ENCODE measurements at places on chromosomes 6 and 20.

DNA sequence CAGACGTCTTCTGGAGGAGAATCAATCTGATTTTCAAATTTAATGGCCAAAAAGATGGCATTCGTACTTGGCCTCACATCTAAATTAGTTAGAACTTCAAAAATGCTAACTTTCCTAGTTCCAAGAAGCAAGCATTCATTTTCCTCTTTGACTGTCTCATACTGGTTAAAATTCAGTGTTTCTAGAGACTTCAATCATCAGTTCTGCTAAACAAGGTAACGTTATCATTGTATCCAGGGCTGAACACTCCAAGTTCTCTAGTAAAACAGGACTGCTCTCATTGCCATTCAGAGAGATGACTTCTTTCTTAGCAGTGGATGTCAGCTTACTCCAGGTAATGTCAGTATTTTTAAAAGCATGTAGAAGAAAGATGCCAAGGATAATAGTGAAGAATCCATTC is 34.6 kb upstream of the ENTPD6 start:
- no peak for DNase-seq

- DNase-seq, result no peak
Observed at GRCh38 chr20:14644306-14645097, 307.1 kb upstream of the FLRT3 start.

- DNase-seq, result peak; percentile 36
Observed at GRCh38 chr6:166955121-166955864, 1.1 kb downstream of the RNASET2 start.

GRCh38 chr6:152680879-152681517 is 16.7 kb upstream of the MYCT1 start:
- no peak for DNase-seq

GRCh38 chr20:49583669-49584417 is 15.9 kb upstream of the PTGIS start:
- no peak for DNase-seq

All from CD4-positive, alpha-beta T cell treated with Interleukin-10 for 1 hour (primary cell).